ENCODE measurements at places on chromosomes 12 and 14.
A peak's percentile ranks its signal among the peaks of the same experiment; 100 is the strongest.

- DNase-seq, result peak; percentile 75
Observed at GRCh38 chr14:91317381-91318308, 73.1 kb upstream of the GPR68 start.

DNA sequence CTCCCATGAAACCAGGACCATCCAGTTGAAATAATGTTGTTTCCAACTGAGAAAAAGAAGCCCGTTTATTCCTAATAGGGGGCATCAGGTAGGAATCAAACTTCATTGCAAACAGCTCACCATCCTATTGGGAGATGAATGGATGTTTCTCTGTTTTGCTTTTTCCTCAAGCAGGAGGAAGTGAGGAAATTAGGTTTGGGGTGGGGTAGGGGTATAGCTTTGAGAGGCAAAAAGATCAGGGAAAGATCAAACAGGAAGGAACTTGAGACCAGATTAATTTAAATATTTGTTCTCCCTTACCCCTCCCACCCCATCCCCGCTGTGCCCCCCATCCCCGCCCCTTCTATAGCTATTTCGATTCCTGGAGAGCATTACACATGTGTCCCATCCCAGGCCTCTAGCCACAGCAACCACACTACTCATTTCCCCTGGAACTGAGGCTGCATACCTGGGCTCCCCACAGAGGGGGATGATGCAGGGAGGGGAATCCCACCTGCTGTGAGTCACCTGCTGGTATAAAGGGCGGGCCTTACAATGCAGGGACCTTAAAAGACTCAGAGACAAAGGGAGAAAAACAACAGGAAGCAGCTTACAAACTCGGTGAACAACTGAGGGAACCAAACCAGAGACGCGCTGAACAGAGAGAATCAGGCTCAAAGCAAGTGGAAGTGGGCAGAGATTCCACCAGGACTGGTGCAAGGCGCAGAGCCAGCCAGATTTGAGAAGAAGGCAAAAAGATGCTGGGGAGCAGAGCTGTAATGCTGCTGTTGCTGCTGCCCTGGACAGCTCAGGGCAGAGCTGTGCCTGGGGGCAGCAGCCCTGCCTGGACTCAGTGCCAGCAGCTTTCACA lies at the start of gene IL23A:
IL23A (plus strand) TSS at position 577 of the 850 bp plus-strand sequence; CDS start at position 738, 161 bp downstream.
- DNase-seq, result no peak

DNA sequence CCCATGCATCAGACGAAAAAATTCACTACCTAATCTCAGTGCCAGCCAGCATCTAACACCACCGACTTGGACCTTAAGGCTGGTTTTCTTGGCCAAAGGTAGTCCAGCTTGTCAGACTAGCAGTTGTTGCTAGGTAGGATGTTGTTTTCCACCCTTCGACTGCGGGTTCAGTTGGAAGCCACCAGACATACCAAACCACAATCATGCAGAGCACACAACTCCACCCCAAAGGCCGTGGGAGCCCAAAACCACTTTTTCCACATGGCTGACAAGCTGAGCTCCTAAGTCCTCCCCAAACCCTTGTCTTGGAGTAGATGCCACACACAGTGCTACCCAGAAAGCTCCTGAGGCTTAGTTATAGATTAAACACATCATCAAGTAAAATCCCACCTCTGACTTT lies 46.8 kb downstream of the LRIG3 start:
- no peak for DNase-seq

DNA sequence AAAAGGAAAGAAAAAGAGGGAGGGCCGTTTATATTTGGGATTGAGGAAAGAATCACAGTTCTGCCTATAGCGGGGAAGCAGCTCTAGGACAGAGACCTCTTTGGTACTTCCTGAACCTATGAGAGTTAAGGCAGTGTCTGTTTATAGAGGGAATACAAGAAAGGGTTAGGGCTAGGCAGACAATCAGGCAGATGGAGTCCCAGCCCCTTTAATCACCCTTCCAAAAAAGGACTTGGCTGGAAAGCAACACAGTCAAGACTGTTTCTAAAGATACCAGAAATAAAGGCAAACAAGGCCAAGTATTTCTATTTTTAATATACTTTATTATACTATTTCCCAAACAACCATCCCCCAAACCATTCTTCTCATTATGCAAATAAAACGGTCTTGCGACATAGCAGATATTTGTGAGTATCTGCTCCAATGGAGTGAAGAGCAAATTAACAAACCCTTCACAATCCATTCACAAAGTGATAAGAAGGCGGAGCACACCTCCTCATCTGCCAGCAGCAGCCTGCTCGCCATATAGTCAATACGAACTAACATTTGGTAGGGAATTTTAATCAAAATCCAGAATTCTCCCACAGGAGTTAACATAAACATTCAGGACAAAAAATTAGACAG lies 697 bp upstream of the GRIP1 start:
- no peak for DNase-seq

DNA sequence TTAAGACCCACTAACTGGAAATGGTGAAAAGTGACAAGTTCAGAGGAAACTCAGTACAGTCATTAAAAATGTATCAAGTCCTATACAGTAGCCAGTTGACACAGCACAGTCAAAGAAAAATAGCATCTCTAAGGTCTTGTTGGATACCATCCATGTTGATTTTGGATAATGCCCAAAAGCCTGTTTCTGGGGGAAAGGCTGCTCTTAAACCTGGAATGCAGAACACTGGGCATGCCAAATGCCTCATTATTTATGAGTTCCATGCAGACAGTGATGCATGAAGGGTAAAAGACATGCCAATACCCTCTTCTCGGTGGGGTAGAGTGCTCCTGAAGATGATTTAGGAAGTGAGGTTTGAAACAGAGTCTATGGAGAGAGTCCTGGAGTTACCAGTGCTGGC lies 29.6 kb downstream of the KCNK13 start:
- DNase-seq, result no peak

DNA sequence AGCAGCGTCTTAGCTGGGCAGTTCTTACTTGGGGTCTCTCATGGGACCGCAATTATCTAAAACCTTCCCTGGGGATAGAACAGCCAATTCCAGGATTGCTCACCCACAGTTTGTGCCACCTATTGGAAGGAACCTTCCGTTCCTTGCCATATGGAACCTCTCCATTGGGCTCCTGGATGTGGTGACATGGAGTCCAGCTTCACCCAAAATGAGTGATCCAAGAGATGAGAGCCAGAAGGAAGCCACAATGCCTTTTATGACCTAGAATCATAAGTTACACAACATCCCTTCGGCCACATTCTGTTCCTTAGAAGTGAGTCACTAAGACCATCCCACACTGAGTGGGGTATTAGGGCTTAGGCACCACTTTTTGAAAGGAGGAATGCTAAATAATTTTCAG lies 164.4 kb downstream of the FBXL14 start:
- no peak for DNase-seq

DNA sequence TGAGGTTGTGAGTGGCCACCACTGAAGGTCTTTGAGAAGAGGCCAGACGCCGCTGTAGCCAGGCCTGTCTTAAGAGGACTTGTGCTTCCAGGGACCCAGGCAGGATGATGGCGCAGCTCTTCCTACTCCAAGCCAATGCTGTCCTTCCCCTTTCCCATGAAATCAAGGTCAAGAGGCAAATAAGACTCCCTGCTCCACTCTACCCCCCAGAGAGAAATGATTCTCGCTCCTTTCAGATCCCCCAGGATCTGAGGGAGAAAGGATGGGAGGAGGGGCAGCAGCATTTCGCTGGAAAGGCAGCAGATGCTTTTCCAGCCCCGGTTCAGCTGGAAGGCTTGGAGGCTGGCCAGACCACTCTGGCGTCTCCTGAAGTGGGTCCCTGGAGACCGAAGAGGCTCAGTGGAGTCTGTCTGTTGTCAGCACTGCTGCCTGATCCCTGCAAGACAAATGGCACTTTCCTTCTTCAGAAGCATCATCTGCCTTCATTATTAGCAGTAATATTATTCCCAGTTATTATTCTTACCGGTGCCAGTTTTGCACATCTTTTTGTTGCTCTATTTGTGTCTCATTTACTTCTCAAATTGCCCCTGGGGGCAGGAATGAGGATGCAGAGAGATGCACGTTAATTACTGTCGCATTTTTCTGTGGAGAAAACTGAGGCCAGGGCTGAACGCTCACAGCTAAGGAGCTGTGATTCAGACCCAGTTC lies 51.4 kb downstream of the C14orf132 start:
- DNase-seq, result peak; percentile 69

GRCh38 chr14:72118841-72119240 lies 186.6 kb downstream of the RGS6 start:
- DNase-seq, result no peak

DNA sequence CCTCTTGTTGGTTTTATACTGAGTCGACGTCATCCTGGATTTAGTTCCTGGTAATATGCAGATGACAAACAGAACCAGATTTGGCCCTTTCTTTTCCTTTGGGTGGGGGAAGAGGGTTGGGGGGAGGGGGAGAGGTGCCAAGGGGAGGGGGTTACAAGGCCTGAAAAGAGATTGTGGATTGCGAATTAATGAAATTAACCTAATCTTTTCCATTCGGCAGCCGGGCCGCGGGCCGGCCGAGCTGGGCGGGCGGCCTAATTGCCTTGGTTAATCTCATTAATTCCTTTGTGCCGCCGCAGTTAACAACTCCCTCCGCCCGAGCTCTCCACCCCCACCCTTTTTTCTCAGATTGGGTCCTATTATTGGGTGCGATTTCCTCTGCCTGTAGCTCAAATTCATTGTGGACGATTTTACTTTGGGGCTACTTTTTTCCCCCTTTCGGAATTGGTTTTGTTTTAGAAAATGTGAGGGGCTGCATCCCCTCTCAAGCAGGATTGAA lies 387 bp upstream of the GSC start:
- no peak for DNase-seq

- DNase-seq, result peak; percentile 85
Observed at GRCh38 chr12:57844709-57845477, 1.6 kb downstream of the CTDSP2 start.

DNA sequence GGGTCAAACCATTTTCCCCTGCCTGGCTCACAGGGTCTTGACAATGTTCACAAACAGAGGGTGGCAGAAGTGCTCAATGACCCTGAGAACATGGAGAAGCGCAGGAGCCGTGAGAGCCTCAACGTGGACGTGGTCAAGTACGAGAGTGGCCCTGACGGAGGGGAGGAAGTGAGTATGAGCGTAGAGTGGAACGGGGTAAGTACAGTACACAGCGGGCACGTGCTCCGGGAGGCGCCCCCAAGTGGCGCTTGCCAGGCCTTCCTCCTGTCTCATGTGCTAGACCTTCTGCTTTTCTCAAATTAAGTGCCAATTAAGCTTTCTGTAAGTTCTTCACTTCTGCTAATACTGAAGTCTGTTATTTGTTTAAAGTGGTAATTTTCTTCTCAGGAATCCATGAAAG lies 35.9 kb downstream of the XRCC3 start:
- no peak for DNase-seq

Measured in ovary (tissue), 10 donors.